ENCODE measurements at places on chromosomes 1 and 21.

DNA sequence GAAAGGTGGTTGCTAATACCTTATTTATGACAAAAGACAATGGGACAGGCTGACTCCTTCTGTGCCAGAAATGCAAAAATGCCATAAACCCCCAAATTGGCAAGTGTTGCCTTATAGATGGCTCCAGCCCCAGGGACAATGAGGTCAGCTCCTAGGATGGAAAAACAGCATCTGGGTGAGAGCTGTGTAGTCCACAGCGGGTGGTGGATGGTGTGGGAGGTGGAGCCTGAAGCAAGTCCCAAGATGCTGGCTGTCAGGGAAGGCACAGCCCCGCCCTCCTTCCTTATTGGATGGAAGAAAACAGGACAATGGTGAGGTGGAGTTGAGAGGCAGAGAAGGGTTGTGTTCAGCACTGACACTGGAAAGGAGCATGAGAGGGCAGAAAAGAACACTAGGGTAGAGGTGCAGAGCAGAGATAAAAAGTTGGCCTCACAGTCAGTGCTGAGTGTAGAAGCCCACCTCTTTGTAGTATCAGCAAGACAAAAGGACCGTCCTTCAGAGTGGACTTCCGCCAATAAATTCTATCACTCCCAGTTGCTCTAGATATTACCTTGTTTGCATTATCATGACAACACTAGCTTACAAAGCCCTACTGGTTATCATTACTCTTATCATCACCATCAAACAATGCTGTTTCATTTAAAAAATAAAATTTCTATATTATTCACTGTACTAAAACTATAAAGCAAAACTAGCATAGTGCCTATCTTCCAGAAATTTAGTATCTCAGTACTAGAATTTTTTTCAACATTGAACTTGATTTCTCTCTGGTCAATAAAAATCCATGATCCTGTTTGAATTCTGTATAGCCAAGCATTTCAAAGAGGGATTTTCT is 3.7 kb upstream of the SDE2 start:
- no peak for DNase-seq

GRCh38 chr1:185244015-185244747 is 72.9 kb downstream of the IVNS1ABP start:
- DNase-seq = no peak

GRCh38 chr1:36320291-36320761 is 3.1 kb downstream of the EVA1B start:
- no peak for DNase-seq

- no peak for DNase-seq
Measured at GRCh38 chr1:4976859-4977440, 322.5 kb downstream of the AJAP1 start.

DNA sequence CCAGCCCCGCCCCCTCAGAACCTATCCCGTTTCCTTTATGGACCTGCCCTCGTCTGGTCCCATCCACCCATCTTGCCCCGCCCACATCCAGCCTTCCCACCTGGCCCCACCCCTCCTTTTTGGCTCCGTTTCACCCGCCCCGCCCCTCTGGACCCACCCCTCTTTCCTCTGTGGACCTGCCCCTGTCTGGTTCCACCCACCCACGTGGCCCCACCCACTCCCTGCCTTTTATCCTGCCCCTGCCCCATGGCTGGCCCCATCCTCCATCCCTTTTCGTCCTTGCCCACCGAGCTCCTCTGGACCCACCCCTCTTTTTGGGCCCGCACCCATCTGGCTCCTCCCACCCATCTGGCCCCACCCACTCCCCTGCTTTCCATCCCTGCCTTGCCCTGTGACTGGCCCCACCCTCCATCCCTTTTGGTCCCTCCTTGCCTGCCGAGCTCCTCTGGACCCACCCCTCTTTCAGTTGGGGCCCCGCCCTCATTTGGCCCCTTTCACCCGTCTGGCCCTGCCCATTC is 177.3 kb downstream of the CAMTA1 start:
- DNase-seq = peak; percentile 66

GRCh38 chr21:34956416-34957316 is 92.4 kb downstream of the RUNX1 start:
- no peak for DNase-seq

DNA sequence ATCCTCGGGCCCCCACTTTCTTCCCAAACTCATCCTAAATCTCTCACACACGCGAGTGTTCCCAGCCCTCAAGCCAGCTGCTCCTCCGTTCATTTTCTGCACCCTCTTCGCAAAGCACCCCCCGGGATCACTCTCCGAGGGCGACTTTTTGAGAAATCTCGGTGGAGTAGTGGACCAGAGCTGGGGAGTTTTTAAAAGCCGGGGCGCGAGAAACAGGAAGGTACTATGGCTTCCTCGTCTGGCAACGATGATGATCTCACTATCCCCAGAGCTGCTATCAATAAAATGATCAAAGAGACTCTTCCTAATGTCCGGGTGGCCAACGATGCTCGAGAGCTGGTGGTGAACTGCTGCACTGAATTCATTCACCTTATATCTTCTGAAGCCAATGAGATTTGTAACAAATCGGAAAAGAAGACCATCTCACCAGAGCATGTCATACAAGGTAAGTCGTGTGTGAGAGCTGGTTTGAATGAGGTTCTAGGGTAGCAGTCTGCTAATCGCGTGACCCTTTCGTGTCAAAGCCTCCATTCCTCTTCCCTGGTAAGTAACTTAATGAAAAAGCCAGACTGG is 800 bp downstream of the DR1 start:
- no peak for DNase-seq

DNA sequence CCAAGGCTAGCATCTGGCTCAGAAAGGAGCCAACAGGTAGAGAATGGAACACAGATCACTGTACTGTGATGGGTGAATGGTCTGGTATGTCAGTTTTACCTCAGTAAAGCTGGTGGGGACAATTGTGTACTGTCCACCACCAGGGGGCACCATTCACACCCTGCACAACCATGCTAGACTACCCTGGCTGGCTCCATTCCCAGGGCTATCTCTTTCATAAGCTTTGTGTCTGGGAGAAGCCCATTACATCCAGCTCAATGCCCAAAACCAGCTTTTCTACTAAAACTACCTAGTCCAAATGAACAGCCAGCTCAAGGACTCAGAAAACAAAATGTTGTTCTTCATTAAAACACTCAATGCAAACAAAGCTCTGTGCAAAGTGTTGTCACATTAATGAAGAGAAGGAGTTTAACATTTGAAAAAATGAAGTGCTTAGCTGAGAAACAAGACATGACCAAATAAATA is 62.0 kb upstream of the RASAL2 start:
- peak; percentile 77 for DNase-seq

DNA sequence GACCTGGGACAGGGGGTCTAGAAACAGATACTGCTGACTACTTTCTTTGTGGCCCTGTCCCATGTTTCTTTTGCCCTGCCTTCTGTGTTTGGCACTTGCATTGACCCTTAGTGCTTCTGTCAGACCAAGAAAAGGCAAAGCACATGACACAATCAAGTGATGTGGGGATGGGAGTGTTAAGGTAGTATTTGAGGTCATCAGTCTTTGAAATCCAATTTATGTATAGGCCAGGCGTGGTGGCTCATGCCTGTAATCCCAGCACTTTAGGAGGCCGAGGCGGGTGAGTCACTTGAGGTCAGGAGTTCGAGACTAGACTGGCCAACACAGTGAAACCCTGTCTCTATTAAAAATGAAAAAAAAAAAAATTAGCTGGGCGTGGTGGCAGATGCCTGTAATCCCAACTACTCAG is 26.0 kb downstream of the SERBP1 start:
- DNase-seq = no peak

DNA sequence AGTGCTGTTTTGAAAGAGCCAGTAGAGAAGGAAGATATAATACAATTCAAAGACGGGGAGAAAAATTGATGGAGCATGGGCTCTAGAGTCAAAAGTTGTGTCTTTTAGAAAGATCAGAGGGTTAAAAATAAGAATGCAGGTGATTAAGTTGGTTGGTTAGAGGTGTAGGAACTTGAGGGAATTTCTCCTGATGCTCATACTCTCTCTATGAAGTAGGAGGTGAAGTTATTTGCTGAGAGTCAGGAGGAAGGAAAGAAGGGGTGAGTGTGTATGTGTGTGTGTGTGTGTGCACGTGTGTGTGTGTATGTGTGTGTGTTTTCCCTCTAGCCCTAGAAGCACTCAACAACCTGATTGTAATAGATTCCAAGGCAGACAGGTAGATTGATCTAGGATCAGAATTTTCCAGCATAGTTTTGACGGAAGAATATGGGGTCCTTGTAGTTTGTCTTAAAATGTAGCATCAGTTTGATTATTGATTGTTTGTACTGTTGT is 88.3 kb upstream of the MACF1 start:
- no peak for DNase-seq

DNA sequence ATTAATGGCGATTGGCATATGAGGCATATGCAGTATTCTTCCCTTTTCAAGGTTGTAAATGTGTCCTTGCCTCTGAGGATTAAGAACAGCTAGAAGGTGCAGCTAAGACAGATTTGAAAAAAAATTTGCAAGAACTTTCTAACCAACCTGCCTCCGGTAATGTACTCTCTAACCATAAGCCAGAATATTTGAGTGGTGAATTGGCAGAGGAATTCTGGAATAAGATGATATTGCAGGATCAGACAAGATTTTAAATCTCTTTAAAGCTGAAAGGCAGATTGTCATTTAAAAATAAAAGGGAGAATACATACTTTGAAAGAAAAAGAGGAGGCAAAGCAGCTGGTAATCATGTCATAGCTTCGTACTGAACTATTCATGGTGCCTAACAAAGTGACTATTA is 29.2 kb downstream of the MROH9 start:
- DNase-seq = no peak

DNA sequence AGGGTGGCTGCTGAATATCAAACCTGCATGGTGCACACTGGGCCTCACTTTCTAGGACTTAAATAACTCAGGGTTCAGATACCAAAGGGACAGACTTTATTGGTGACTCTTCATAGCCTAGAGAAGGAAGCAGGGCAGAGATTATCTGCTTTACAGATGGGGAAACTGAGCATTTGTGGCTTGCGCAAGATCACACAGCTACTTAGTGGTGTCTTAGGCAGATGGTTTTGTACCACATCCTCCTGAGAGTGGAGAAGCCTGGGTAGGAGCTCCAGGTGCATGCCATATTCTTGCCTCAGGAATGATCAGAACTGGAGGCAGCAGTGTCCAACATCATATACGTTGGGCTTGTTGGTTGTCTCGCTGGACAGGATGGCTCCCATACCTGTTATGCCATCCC is 6.8 kb upstream of the DPH2 start:
- DNase-seq = no peak

GRCh38 chr1:219294251-219294650 is 120.6 kb downstream of the LYPLAL1 start:
- no peak for DNase-seq

DNA sequence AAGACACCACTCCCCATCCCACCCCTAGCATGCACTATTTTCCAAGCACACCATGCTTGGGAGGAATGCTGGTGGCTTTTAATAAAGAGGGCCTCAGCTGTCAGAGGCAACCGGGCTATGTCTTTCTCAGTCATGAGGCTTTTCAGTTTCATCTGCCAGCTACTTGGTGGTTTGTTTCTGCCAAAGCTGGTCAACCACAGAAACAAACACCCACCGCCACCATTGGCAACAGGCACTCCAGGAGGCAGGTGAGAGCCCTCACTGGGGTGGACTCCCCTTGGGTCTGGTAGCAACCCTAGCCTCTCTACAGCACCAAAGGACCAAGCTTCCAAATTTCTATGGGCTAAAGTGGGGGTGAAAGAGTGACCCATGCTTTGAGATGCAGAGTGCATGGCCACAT is 54.3 kb upstream of the CD1D start:
- DNase-seq = no peak

DNA sequence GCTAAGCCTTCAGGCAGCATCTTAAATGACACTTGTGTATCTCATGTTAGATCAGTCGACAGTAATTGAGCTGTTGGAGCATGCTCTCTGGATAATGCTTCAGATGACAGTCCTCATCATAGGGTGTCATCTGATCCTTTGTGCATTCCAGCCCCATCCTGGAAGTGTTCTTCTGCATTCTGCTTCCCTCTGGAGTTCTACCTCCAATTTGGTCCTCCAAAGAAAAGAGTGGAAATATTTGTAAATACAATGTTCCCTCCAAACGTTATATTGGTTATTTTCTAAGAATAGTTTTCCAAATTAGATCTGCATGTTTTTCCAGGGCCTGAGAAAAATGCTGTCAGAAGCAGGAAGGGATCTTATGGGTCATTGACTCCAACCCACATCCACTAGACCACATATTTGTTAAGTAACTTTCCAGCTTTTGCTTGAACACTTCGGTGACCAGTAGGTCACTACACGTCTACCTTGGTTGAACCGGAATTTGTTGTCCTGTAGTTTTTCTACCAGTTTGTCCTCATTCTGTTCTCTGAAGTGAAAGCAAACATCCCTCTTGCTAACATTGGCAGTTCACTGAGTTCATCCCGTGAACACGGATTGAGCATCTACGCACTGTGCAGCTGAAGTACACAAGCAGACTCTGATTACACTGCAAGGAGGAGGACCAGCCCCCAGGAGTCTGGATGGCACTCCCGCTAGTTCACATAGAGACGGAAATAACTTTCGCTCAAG is 136.0 kb downstream of the TLR5 start:
- peak; percentile 50 for DNase-seq

DNA sequence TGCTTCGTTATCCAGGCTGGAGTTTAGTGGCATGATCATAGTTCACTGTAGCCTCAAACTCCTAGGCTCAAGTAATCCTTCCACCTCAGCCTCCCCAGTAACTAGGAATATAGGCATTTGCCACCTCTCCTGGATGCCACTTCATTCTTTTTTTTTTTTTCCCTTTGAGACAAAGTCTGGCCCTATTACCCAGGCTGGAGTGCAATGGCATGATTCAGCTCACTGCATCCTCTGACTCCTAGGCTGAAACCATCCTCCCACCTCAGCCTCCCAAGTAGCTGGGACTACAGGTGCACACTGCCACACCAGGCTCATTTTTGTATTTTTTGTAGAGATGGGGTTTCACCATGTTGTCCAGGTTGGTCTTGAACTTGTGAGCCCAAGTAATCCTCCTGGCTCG is 19.3 kb downstream of the OSBPL9 start:
- no peak for DNase-seq

GRCh38 chr1:151511636-151512215 is 539 bp downstream of the CGN start:
- no peak for DNase-seq

DNA sequence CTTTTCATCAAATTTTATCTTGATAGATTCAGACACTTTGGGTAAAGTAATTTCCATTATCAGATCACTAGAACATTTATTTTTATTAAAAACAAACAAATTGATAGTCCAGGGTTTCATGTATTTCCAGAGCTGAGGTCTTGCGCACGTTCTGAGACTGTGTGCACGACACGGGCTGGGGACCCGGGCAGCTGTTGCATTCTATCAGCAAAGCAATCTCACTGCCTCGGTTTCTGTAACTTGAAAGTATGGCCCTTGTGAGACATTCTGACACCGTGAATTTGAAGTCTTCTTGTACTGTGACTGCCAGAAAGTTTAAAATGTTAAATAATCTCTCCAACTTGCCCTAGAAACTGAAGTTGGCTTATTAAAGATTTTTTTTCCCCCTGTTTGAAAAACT is 746.9 kb upstream of the ADGRL2 start:
- no peak for DNase-seq
